ENCODE measurements at places on chromosomes 11 and 22.

DNA sequence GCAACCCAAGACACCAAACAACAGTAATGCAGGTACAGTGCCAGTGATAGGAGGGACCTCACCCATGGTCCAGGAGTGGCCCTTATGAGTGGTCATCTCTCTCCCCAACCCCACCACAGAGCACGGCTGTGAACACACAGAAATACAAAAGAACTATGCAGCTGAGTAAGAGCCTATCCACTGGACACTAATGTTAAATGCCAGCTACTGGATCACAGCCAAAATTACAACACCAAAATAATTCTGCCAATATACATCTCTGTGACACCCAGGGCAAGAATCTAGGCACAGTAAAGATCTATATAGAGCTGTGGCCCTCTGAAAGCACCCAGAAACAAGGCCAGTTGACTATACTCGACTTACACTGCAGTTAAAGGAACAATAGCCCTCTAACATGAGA, 22.8 kb upstream of the GPR83 start:
- no peak for DNase-seq

DNA sequence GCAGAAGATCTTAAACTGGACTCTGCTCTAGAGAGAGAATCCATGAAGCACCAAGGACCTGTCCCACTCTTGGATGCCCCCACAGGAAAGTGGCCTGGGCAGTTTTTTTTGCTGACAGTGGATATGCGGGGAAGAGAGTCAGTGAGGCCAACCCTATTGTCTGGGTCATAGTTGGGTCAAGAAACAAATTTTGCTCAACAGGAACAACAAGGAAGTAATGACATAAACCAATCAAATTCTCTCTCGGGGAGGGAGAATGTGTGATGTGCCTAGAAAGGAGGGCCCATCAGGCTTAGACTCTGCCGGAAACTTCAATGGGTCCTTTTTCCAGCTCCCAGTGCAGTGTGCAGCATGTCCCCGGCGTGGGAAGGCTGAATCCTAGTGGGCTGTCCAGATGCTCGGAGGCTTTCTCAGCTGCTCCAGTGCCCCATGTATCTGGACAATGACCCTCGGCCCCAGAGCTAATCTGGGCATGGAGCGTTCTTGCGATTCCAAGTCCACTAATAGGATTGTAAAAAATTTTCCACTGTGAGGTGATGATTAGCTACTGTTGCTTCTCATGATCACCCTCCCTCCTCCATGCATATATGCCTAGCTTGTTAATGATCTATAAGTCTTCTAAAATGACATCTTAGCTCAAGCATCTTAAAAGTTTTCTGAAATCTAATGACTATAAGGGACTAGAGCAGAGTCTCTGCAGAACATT, 101.0 kb downstream of the SNX19 start:
- no peak for DNase-seq

DNA sequence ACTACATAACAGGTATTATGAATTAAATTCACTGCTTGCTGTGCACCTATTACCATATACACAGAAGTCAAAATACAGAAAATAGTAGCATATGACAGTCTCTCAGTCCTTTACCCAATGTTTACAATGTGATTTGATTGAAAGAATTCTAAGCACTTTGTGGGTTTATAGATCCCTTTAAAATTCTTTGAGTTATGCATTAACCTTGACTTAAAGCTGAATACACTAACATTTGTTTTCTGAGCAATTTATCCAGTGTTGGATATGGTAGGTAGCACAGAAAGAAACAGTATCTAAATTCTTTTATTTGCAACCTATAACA, 230.8 kb upstream of the DDI1 start:
- DNase-seq, result no peak

DNA sequence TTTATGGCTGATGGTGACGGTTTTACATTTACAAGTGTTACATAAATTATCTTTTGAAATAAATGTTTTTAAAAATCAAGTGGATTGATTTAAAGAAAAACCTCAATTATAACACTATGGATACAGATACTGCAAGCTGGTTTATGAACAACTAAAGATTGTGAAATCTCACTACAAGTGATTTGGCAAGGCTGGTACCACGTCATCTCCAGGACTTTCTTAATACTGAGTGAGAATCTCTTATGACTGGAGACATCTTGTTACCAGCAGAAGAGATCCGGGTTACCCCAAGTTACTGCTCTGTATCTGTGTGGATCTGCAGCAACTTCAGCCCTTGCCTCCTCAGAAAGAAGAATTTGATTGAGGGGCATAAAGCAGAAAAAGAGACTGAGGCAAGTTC, 452.9 kb downstream of the MN1 start:
- no peak for DNase-seq

DNA sequence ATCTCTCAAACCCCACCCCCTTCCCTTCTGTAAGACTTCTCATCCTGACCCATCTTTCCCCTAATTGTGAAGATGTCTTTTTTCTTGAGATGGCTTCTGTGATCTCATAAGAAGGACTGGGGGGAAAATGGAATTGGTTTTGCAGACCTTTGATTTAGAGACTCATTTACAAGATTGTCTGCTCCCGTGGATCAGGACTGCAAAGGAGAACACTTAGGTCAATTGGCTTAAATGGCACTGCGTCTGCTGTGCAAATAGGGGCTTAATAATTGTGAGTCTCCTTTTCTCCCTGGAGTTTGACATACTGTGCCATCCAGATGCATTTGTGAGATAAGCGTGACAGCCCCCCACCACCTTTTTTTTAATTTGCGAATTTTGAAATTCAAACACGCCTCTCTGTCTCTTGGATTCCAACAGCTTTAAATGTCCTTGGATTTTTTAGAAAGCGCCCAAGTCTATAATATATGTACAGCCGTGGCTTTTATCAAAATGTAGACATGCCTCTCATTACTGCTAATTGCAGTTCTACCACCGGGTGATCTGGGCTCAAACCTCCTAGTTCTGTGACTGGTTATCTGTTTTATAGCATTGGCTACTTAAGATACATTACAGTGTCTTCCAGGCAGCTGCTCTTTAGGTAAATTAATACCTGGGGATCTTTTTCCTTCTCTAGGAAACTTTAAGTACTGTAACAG, 150.0 kb downstream of the DBX1 start:
- no peak for DNase-seq

DNA sequence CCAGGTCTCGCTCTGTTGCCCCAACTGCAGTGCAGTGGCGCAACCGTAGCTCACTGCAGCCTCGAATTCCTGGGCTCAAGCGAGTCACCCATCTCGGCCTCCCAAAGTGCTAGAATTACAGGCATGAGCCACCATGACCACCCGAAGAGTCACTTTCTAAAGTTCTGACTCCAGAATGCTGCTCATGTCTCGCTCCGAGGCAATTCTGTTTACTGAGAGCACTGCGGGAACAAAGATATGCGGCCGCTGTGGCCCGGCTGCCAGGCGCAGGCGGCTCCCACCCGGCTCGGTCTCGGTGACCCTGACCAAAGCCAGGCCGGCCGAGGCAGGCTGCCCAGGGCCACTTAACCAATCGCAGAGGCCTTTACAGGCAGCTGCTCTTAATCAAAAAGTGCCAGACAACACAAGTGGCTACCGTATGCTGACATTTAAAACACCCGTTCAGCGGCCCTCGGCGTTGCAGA, 78.7 kb downstream of the PHF21B start:
- DNase-seq, result no peak
